Tibial nerve (tissue), 4 donors: ENCODE measurements at places on chromosomes 1 and 21. TPM values are rescaled to one million over a fixed set of nuclear protein-coding genes. Genes with fewer than 3 reads are reported as not detected.

DNA sequence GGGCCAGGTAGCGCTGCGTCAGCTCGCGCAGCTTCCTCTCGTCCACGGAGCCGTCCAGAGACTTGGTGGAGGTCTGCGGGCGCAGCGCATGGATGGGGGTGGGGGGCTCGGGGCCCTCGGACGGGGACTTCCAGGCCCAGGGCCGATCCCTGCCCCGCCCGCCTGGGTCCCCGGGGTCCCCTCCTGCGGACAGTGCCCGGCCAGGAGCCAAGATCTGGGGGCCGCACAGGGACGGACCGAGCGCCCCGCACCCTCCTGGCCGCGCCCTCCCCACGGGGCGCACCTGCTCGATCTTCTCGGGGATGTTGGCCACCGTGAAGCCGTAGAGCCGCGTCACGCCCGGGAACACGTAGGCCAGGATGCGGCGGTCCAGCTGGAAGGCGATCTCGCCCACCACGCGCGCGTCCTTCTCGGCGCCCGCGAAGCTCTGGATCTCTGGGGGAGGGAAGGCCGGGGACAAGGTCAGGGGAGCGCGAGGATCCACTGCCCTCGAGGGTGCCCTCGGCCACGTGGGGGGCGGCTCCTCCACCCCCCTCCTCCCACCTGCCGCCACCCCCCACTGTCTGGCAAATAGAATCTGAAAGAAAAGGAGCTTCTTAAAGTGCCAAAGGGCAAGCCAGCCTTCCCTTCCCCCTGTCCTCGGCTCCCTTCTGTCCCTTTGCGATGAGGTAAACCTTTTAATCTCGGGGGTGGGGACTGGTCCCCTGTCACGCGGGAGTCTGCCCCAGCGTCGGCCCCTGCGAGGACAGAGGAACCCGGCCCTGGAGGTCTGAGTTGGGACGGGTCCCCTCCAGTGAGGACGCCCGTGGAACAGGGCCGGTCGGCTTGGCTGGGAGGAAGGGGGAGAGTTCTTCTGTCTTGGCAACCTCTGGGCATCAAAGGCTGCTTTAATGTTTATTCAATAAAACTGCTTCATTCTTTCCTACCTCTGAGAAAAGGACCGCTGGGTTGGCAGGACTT, 6.5 kb upstream of the FTCD start:
- peak; percentile 7 for DNase-seq

GRCh38 chr1:227736814-227737432, 1.7 kb downstream of the SNAP47 start:
- DNase-seq, result no peak

- no peak for DNase-seq
Observed at GRCh38 chr1:180742663-180743062, 110.8 kb downstream of the XPR1 start.

HTR1D gene
- total RNA-seq, result not detected

CCDC181 gene
- 0.39 TPM for total RNA-seq

ACOT11 gene
- 9.2 TPM for total RNA-seq

- DNase-seq, result no peak
Observed at GRCh38 chr1:239939602-239940001, 152.1 kb upstream of the FMN2 start.

DNA sequence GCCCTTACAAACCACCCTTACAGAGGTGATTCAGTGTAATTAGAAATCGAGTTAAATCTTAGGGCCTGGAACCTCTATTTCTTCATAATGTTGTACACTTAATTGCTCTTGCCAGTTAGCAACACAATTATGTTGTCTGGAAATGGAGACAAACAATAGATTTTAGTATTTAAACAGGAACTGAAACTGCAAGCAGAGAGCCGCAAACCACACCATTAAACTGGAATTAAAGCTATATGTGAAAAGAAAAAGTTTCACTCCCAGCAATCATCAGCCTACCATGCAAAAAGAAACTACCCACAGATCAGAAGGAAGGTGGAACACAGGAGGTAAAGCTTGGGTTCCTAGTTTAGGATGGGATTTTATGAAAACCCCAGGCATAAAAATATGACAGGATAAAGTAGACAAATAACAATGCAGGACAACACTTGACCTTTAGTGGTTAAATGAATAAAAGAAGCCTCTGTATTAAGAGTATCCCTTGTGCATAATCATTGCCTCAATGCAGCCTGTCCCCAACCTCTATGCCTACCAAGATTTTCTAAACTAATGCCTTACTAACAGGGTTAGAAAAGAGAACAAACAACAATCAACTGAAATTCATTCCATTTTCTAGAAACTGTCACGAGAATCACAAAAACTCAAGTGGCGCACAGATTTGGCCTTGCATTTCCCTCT, 304.3 kb upstream of the ESRRG start:
- DNase-seq, result no peak

- DNase-seq, result no peak
Observed at GRCh38 chr21:46268371-46268770, 17.0 kb downstream of the MCM3AP start.

KIF2C gene
- total RNA-seq, result 3.3 TPM

DNA sequence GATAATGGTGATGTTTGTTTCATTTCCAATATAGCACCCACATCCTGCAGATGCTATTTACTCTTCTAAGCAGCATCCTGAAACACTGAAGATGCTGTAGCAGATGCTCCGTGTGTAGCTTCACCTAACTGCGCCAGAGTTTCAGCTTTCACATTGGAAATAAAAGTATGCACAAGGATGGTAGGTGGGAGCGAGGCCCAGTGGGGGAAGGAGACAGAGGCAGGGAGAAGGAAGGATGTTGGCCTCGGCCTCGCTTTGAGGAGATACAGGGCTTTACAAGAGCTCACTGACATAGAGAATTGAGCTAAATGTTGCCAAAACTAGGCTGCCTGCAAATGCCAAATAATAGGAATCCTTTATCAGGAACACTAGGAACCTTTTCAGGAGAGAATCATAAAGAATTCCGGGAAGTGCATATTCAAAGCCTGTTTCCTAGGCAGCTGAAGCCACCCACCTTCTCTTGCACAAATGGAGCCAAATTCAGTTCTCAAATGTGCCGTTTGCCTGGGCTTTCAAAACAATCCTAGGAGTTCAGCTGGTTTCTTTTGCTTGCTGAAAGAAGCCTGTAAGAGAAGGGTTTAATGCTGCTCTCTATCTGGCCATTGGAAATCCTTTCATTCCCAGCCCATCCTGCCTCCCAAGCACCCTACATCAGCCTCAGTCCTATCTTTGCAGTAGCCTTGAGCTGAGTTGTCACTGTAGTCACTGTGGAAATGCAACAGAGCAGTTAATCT, 135.4 kb upstream of the ATP1B1 start:
- no peak for DNase-seq

- DNase-seq, result no peak
Observed at GRCh38 chr1:182568647-182569284, 20.3 kb downstream of the RNASEL start.

GRCh38 chr1:150981177-150981804, 801 bp upstream of the ANXA9 start:
- no peak for DNase-seq

DNA sequence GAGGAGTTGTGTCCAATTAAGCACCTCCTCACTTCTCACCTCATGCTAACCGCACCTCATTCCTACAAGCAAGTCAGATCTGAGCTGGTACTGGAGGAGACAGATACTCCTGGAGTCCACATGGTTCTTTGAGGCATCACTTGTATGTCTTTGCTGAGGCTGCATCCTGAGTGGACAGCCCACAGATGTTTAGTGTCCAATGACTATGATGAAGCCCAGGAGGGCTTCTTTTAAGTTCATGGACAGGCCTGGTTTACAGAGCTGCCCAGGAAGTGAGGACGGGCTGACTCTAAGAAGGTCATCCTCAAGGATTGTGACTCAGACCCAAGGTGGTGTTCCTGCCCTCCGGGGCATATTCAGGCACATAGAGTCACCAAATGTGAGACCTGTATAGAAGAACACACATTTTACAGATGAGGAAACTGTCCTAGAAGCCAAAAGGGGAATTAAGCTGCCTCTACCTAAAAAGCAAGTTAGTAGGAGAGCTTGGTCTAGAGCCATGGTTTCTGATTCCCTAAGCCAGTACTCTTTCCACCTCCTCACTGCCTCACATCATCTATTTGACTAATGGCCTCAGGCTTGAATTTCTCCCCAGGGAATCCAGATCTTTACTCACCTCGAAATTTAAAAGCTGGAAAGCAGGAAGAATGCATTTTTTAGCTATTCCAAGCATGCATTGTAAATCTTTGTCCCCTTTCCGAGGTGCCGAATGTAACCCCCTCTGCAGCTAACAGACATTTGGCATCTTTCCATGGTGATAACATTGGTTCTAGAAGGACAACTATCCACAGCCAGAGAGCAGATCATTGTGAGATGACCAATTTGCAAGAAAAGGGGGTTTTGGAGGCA, 228.1 kb downstream of the OMA1 start:
- DNase-seq, result no peak

- DNase-seq, result no peak
Observed at GRCh38 chr1:211473823-211474222, 18.1 kb downstream of the RD3 start.

DNA sequence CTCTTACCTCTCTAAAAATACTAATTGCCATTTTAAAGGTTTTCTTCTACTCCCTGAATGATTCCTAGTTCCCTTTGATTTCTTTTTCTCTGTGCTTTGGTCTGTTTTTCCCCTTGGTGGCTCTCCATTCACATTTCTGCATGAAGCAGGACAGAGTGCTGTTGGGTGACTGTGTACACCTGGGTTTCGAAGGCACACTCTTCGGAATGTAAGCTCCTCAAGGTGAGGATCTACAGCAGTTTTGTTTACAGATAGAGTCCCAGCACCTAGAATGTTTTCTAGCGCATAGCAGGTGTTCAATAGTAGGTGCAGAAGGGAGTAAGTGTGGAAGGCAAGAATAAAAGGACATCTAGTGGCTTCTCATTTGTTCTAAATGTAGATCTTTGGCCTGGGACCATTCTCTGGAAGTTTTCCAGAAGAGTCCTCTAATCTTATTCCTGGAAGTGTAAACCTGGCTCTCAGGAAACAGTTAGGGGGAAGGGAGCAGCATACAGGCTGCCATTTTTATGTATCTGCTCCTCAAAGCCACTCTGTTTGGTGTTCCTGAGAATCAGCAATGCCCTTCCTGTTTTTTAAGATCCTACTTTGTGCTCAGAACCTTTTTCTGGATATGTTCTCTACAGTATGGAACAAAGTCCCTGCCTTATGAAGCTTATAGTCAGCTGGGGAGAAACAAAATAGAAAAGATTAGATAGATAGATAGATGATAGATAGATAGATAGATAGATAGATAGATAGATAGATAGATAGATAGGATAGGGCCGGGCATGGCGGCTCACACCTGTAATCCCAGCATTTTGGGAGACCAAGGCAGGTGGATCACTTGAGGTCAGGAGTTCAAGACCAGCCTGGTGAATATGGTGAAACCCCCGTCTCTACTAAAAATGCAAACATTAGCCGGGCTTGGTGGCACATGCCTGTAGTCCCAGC, 22.8 kb upstream of the EFNA1 start:
- DNase-seq, result no peak

CLDN17 gene
- total RNA-seq, result not detected

DNA sequence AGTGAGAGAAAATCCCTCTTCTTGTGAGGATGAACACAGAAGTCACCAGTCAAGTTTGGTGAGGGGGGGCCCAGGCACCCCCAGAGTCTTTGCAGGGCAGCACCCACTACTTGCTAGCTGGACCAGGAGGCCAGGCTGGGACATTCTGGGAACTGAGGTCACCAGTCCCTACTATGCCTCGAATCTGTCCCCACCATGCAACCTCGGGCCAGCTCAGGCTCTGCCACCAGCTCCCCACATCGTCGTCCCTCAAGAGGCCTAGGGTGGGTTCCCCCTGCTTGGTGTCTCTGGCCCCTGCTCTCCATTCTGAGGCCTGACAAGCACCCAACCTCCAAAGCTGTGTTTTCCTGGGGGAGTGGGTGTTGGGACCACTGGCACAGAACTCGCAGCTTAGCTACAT, 22.2 kb upstream of the ZNF678 start:
- DNase-seq, result no peak

- DNase-seq, result no peak
Observed at GRCh38 chr1:3289502-3289901, 165.0 kb upstream of the ARHGEF16 start.
